ENCODE measurements at places on chromosomes 2 and 18. TPM values are rescaled to one million over a fixed set of nuclear protein-coding genes. Genes with fewer than 3 reads are reported as not detected.

Gene HOXD3
- total RNA-seq = 1.0 TPM

Gene GPR45
- not detected for total RNA-seq

Gene MYO1B
- 20.8 TPM for total RNA-seq

Gene GALR1
- 0.08 TPM for total RNA-seq

Gene COL4A4
- 3.0 TPM for total RNA-seq

Gene RBKS
- total RNA-seq = 3.9 TPM

Gene OXER1
- 0.94 TPM for total RNA-seq

Gene OBSL1
- 199 TPM for total RNA-seq

Gene SLC9A4
- not detected for total RNA-seq

Gene UGT1A4
- not detected for total RNA-seq

Gene ZNF407
- total RNA-seq = 14.1 TPM

Gene C1QL2
- not detected for total RNA-seq

Gene GALNT5
- 0.35 TPM for total RNA-seq

Gene NBEAL1
- 28.7 TPM for total RNA-seq

Gene EFHD1
- 20.1 TPM for total RNA-seq

Gene CFAP221
- total RNA-seq = 1.2 TPM

Gene KIDINS220
- total RNA-seq = 111 TPM

Gene RMDN2
- 4.8 TPM for total RNA-seq

Gene HOXD13
- not detected for total RNA-seq

Gene TUBA3E
- total RNA-seq = 1.2 TPM

Gene FSIP2
- 0.40 TPM for total RNA-seq

Gene PHOSPHO2
- total RNA-seq = 2.2 TPM

Gene CPS1
- 2.9 TPM for total RNA-seq

Gene NDC80
- 0.57 TPM for total RNA-seq

Gene TXNDC2
- not detected for total RNA-seq

Gene SEMA4F
- total RNA-seq = 3.0 TPM

Gene TNP1
- not detected for total RNA-seq

Gene GPAT2
- 6.6 TPM for total RNA-seq

Gene IL36RN
- not detected for total RNA-seq

Gene PROM2
- total RNA-seq = 0.83 TPM

Gene IGFBP2
- 785 TPM for total RNA-seq

Gene FAP
- total RNA-seq = 10.4 TPM

Gene DPP4
- total RNA-seq = 3.4 TPM

Gene NOSTRIN
- total RNA-seq = 8.9 TPM

Gene GDF7
- 0.94 TPM for total RNA-seq

Gene CTAGE1
- 0.13 TPM for total RNA-seq

Gene PSMA8
- total RNA-seq = not detected

Gene TMEFF2
- not detected for total RNA-seq

Gene BCL11A
- total RNA-seq = 16.9 TPM

Gene RTP5
- total RNA-seq = 0.08 TPM

Gene CHST10
- 7.8 TPM for total RNA-seq

Gene FAM237A
- total RNA-seq = 1.9 TPM

Gene AGXT
- total RNA-seq = not detected

Gene PCGF1
- total RNA-seq = 11.4 TPM

Gene SAG
- not detected for total RNA-seq

Gene C2orf80
- not detected for total RNA-seq

Gene UGT1A10
- total RNA-seq = not detected

Gene REG1B
- not detected for total RNA-seq

Measured in cardiac septum (tissue), 1 donor.